ENCODE measurements at places on chromosomes 1 and 21. TPM values are rescaled to one million over a fixed set of nuclear protein-coding genes. Genes with fewer than 3 reads are reported as not detected.

DNA sequence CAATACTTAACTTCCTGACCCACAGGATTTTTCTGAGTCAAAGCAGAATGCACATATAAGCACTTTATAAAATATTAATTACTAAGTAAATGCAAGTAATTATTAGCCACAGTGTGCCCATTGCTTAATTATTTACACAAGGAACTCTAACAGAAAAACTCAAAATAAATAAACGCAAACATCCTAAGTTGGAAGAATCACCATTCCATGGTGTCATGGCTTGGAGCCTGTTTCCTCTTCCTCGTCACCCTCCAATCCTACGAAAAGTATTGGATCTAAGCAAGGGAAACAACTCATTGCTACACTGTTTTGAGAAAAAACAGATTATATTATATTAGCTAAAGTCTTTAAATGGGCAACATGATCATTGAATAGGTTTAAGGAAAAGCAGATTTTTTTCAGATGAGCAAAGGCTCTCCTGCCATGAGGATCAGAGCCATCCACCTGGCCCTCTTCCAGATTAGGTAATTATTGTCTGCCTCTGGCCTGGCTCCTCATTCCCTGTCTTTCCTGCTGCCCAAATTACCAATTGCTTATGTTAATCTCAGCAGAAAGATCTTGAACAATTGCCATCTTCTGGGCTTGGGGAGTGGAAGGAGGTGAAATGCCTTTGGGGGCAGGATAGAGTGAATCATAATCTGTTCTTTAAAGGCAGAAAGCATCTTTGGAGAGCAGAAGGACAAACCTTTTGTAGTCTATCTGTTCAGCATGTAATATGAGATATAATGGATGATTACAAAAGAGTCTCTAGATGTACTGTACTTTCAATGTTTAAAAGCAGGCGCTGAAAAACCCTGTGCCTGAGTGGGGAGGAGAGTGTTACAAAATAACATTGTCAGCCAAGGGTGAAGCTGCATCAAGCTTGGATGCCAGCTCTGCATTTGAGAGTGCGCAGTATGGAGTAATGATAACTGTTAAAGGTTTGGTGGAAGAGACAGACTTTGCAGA is 121.2 kb downstream of the DUSP10 start:
- DNase-seq = peak; percentile 79

GRCh38 chr1:61271412-61271789 is 189.0 kb downstream of the NFIA start:
- DNase-seq = no peak

GRCh38 chr1:239826211-239826610 is 265.5 kb upstream of the FMN2 start:
- no peak for DNase-seq

GRCh38 chr1:234975122-234975940 is 153.3 kb downstream of the TOMM20 start:
- DNase-seq = peak; percentile 83

DNA sequence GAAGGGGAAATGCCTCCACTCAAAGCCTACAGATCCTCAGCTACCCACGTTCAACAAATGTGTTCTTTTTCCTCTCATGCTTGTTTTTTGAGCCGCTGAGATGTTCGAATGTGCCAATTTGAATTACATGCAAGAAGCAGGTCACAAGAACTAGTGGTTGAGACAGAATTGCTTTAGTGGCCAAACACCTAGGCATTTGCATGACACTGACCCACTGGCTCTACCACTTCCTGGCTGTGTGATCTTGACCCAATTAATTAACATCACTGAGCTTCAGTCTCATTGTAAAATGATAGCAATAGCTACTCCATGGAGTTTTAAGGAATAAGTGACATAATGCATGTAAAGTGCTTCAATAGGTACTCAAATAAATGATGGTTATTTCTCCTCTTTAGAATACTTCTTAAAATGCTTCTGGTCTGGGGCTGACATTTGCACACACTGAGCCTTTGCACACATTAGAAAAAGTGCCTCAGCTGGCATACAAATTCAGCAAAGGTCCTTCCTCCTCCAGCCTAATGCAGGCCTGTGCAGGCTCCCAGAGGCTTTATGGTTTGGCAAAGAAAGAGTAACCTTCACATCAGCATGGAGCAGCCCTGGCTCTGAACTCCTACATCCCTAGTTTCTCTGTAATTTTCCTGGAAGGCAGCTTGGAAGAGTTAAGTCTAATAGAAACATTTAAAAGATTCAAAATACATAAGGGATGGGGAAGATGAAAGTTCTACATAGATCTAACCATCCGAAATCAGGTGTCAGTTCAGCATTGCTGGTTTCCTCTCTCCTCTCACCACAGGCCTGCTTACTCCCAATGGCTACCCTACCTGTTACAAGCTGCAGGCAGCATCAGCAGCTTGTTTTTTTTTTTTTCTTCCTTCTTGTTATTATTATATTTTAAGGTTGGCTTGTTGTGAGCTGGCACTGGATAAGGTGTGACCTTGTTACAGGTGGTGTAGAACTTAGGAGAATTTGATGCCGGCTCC is 107.4 kb downstream of the TBX19 start:
- no peak for DNase-seq

DNA sequence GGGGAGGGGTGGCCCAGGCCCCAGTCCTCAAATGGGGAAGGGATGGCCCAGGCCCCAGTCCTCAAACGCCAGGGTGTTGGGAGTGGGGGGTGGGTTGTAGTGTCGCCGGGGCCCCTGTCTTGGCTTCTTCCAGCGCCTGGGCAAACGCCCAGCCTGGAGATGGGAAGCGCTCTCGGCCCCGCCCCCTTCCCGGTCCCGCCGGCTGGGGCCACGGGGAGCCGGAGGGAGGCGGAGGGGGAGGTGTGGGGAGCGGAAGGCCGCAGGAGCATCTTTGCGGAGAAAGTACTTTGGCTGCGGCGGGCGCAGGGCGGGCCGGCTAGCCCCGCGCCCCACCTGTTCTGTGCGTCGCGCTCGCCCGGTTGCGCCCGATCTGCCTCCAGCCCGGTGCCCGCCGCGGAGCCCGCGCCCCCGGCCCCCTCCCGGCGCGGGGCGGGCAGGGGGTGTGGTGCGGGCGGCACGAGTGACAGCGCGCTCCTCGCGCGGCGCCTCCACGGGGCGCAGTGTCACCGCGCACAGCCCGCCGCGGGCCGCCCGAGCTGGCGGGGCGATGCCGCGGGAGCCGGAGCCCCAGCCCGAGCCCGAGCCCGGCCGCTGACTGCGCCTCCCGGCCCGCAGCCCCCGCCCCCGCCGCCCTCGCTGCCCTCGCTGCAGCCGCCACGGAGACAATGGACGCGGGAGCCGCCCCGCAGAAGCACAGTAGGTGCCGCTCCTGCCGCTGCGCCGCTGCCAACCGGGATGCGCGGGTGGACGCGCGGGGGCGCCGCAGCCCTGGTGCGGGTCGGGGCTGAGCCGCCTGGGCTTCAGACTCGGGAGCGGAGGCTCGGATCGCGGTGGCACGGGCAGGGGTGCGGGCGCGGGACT is 31.1 kb upstream of the PEX10 start:
- no peak for DNase-seq

GRCh38 chr1:2208309-2209239 is 14.0 kb upstream of the FAAP20 start:
- DNase-seq = peak; percentile 92

Gene PM20D1
- total RNA-seq = 0.13 TPM

DNA sequence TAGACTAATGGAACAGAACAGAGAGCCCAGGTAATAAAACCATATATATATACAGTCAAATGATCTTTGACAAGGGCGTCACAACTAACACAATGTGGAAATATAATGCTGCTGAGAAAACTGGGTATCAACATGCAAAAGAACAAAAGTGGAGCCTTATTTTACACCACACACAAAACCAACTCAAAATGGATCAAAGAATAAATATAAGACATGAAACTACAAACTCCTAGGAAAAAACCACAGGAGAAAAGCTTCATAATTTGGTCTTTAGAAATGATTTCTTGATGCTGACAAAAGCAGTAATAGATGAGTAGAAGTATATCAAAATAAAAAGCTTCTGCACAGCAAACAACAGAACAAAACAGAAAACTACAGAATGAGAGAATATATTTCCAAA is 192.2 kb downstream of the AKT3 start:
- no peak for DNase-seq

DNA sequence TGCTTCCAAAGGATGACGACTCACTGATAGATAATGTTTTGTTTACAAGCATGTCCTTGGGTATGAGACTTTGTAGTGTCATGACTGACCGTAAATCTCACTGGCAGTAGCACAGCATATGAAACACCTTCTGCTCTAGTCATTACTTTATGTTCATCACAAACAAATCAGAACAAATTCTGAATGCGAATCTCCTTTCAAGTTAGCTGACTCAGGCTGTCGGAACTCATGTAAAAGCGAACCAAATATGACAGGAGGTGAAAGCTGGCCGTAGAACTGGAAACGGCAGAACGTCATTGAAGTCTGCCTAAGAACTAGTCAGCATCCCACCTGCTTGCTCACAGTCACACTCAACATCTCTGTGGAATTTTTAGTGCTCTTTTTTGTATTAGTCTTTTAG is 143.9 kb downstream of the RGS7 start:
- no peak for DNase-seq

GRCh38 chr1:184937729-184938128 is 36.6 kb downstream of the NIBAN1 start:
- no peak for DNase-seq

- DNase-seq = no peak
Observed at GRCh38 chr1:8161546-8162105, 135.5 kb upstream of the ERRFI1 start.

Gene IFNLR1
- total RNA-seq = 4.5 TPM

GRCh38 chr1:109659145-109659544 is 3.2 kb downstream of the GSTM4 start:
- DNase-seq = no peak

DNA sequence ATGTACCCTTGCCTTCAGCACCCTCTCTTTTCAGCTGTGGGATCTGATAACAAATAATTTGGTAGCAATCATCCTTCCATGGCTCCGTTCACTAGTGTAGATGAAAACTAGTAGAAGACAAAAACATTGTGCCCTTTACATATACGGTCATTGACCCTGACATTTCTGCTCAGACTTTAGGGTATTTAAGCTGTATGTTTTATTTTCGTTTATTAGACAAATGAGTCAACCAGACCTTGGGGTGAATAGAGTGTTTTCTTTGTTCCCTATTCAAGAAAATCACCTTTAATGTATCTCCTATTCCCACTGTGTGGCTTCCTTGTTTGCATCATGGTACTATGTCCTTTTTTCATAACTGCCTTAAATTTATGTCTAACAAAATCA is 187.3 kb downstream of the VAV3 start:
- no peak for DNase-seq

Gene EPHX1
- 1,368 TPM for total RNA-seq

Gene MYCL
- total RNA-seq = 14.7 TPM

DNA sequence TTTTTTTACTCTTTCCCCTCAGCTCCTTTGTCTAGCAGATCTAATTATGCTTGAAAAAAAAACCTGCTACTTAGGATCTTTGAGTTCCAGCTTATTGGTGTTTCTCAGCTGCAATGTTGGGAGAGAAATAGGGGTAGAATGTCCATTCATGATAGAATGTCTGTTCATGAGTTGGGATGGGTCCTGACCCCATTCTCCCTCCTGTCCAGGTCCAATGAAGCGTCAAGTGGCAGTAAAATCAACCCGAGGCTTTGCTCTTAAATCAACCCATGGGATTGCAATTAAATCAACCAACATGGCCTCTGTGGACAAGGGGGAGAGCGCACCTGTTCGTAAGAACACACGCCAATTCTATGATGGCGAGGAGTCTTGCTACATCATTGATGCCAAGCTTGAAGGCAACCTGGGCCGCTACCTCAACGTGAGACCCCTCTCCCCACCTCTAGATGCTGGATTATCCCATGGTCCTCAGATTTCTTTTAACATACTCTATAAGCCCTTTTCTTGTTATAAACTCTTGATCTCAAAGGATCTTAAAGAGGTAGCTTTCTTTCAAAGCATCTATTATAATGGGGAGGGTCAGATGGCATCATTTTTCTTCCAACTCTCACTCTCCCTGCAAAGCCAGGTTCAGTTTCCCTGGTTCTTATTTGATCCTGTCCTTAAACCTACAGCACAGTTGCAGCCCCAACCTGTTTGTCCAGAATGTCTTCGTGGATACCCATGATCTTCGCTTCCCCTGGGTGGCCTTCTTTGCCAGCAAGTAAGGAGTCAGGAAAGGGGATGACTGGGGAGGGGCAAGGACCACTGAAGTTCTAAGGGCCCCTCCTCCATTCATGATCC is 11.1 kb downstream of the CERS2 start:
- DNase-seq = no peak

Gene APOBEC4
- not detected for total RNA-seq

Gene TMPRSS15
- total RNA-seq = not detected

- DNase-seq = no peak
Observed at GRCh38 chr1:11761988-11762406, at the start of gene C1orf167. C1orf167 (plus strand) TSS chr1:11762193; CDS start chr1:11764401, 2,208 bp downstream.

Gene CLEC20A
- not detected for total RNA-seq

- DNase-seq = no peak
Observed at GRCh38 chr1:94020764-94021579, 100.0 kb downstream of the ABCA4 start.

- no peak for DNase-seq
Observed at GRCh38 chr1:163115887-163116286, 46.7 kb downstream of the RGS4 start.

- no peak for DNase-seq
Observed at GRCh38 chr1:185244015-185244747, 72.9 kb downstream of the IVNS1ABP start.

DNA sequence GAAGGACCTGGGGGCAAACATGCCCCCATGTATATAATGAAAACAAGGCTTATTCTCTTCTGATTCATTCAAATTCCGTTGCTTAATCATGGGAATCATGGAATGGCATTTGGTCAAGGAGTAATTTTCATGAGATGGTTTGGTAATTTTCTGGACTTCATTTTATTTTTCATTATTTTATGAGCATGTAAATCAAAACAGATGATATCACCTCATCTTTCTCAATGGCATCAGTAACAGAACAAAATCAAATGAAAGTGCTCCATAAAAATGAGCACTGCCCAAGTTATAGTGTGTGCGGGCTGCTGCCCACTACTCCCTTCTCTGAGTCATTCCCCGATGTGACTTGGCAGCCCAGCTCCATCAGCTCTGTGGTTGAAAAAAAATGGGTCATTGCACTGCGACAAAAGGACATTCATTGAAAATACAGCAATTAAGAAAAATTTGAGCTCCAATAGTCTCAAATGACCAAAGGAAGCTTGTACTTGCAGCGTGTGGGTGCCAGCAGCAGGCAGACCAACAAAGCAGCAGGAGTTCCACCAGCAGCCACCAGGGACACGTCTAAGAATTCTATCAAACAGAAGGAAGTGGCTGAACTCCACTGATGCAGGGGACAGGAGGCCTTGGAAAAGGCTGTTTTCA is 84.3 kb upstream of the VAV3 start:
- DNase-seq = no peak

- no peak for DNase-seq
Observed at GRCh38 chr21:35927262-35927661, 133.1 kb downstream of the SETD4 start.
